Upper lobe of left lung (tissue), 6 donors: ENCODE measurements at places on chromosomes 7 and 10.
A peak's percentile ranks its signal among the peaks of the same experiment; 100 is the strongest.

- no peaks in the 10 kb centered on the region for H3K36me3 ChIP-seq
- peak overlapping the region; percentile 59 for H3K27ac ChIP-seq
- H3K4me1 ChIP-seq: peaks cover 48% of the 10 kb centered on the region
- peak; percentile 84 for DNase-seq
Observed at GRCh38 chr7:55086413-55087201, 67.8 kb downstream of the EGFR start.

GRCh38 chr7:133629701-133630100 is 376.8 kb downstream of the EXOC4 start:
- H3K36me3 ChIP-seq: no peaks in the 10 kb centered on the region
- no peak overlapping the region for H3K27ac ChIP-seq
- no peak for DNase-seq
- H3K4me1 ChIP-seq: no peaks in the 10 kb centered on the region
- no peaks in the 10 kb centered on the region for H3K27me3 ChIP-seq

DNA sequence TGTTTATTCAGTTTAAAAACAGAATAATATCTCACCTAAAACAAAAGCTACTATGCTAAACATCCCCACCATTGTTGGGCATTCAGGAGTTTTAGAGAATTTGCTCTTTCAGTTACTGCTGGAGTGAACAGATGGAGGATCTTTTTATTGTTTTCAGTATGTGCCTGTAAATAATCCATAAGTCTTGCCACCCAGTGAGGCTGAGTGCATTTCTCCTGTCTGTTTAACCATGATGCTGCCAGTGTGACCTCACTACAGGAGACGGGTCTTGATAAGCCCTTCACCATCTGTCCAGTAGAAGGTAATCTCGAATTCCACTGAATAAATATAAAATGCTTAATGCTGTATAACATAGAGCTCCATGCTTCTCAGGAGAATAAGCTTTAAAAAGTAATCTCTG is 430.9 kb downstream of the POM121L12 start:
- H3K27ac ChIP-seq: no peak overlapping the region
- no peaks in the 10 kb centered on the region for H3K27me3 ChIP-seq

DNA sequence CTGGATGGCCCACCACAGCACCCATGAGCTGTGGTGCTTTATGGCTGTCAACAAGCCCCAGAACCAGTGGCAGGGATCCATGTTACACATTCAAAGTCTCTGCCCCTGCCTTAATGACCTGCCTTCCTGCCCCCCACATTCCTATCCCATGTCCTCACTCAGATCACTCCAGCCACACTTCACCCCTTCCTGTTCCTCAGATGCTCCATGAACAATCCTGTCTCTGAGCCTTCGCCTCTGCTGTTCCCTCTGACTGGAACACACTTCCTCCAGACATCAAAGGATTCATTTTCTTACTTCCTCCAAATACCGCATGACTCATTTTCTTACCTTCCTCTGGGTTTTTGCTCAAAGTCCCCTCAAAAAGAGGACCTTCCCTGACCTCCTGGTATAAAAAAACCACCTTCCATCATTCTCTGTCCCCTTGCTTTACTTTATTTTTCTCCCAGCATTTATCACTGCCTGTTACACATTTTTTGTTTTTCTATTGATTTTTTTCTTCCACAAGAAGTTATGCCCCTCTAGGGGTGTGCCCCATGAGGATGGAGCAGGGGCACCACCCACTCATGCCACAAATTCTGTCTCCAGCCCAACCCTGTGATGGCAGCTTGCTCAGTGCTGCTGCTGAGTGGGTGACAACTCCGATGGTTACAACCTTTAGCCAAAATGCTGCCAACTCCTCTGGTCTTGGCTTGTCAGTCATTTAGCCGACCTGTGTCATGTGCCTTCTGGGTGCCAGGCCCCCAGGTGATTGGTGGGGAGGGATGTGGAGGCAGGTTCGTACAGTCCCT is 18.2 kb downstream of the COL13A1 start:
- no peaks in the 10 kb centered on the region for H3K36me3 ChIP-seq
- H3K4me3 ChIP-seq: no peak overlapping the region
- H3K27ac ChIP-seq: no peak overlapping the region
- peaks cover 17% of the 10 kb centered on the region for H3K4me1 ChIP-seq

- H3K27me3 ChIP-seq: no peaks in the 10 kb centered on the region
- H3K27ac ChIP-seq: no peak overlapping the region
- peaks cover 5% of the 10 kb centered on the region for H3K36me3 ChIP-seq
- no peaks in the 10 kb centered on the region for H3K4me1 ChIP-seq
Observed at GRCh38 chr7:1842321-1843221, 172.5 kb downstream of the ELFN1 start.
